Bronchial smooth muscle cell (primary cell): ENCODE measurements at places on chromosomes 12 and 14. TPM values are rescaled to one million over a fixed set of nuclear protein-coding genes. Genes with fewer than 3 reads are reported as not detected.

Gene ASPG
- not detected in 2 replicates for total RNA-seq

Gene ANKRD33
- total RNA-seq: 0.09 and 0.16 TPM in 2 replicates

Gene ALX1
- not detected in 2 replicates for total RNA-seq

Gene SERPINA6
- total RNA-seq: not detected in 2 replicates

Gene APOLD1
- 1.5 and 3.3 TPM in 2 replicates for total RNA-seq

Gene MUCL1
- total RNA-seq: not detected in 2 replicates

Gene ASCL1
- not detected in 2 replicates for total RNA-seq

Gene LAG3
- total RNA-seq: 0.09 and 0.32 TPM in 2 replicates

Gene CSAD
- total RNA-seq: 8.4 and 11.3 TPM in 2 replicates

Gene OR6J1
- total RNA-seq: not detected in 2 replicates
